ENCODE measurements at places on chromosomes 4 and X.

- no peak for DNase-seq
Measured at GRCh38 chr4:14359991-14360390, 642.3 kb upstream of the CPEB2 start.

DNA sequence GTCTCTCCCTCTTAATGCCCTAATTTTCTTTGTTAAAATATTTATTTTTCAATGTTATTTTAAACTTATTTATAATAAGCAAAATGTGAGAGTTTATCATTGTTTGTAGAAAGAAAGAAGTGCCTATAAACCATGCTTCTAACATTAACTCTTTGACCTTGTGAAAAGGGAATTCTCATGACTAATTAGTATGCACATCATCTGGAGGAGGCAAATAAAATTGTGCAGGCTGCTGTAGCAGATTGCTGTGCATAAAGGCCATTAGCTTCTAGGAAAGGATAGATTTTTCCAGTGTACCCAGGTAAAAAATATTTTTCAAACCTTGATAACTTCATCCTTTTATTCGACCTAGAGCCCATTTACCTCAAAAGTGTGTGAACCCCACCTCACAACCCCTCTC lies 84.6 kb upstream of the GUCY1A1 start:
- DNase-seq = no peak

DNA sequence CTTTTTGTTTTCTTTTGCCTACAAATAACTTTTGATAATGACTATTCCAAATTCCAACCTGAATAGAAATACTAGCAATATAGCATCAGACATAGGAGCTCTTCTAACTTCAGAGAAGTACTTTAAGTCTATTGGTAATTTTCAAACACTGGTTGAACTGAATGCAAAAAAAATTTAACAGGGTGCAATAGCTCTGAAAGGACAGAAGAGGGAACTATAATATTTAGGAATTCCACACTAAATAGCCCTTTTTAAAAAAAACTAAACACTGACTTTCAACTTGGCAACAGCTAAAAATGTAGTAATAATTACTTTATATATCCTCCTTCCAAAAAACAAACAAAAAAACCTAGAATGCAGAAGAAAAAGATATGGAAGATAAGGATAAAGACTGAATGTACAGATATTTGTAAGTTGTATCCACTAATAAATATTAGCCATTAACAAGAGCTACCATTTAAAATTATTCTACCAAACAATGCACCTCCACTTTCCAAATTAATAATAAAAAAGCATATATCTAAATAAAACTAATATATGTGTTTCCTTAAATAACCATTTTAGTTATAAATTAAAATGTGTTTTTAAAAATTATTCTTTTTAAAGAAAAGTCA lies 81.4 kb downstream of the FBXW7 start:
- no peak for DNase-seq

- no peak for DNase-seq
Measured at GRCh38 chrX:11244636-11245035, 48.6 kb upstream of the AMELX start.

DNA sequence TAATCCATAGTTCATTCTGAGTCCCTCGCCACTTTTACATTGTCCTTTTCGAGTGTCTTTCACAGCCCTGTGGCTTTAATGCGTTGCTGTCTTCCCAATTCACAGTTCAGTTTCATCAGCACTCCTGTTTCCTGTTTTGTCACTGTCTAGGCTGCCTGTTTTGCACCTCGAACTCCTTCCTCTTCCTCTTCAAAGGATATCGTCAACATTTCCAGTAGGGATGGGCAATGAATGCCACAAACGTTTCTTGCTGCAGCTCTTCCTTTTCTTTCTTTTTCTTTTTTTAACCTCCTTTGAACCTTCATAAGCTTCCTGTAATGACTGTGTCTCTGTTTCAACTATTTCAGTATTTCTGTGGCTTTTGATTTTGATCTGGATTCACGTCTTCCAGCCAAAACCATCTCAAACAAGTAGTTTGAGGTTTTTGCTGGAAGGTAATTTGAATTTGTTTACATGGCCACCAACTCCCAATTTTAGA lies 105.4 kb downstream of the ANXA3 start:
- no peak for DNase-seq

GRCh38 chrX:148282504-148282903 lies 217.9 kb upstream of the AFF2 start:
- no peak for DNase-seq
